Stimulated activated CD4-positive, alpha-beta T cell treated with anti-CD3 and anti-CD28 coated beads, Interleukin-12 subunit alpha, Interleukin-12 subunit beta, amount 100 ng/mL, for 24 hours (primary cell): ENCODE measurements at places on chromosomes 1 and 21.

GRCh38 chr1:43269627-43270375 is at the start of gene TMEM125:
TSS of gene TMEM125 (plus strand) at chr1:43269983. CDS start at chr1:43272723, 2,740 bp downstream.
- no peak for DNase-seq

GRCh38 chr21:27799861-27800260 is 833.0 kb upstream of the ADAMTS5 start:
- DNase-seq = no peak

GRCh38 chr21:45871616-45872236 is 109.8 kb upstream of the COL6A1 start:
- DNase-seq = no peak

DNA sequence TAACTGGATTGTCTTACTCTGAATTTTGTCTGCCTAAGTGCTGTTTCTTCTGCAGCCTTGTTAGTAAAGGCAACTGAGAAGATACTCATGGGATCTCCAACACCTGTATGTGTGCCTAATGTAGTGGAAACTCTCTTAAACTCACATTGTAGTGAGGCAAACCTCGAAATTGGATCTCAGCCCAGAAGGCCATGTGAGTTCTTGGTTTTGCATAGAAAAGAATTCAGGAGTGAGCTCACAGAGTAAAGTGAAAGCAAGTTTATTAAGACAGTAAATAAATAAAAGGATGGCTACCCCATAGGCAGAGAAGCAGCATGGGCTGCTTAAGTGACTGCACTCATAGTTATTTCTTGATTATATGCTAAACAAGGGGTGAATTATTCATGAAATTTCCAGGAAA is 1344.7 kb downstream of the NCAM2 start:
- DNase-seq = no peak
